ENCODE measurements at places on chromosomes 4 and X. TPM values are rescaled to one million over a fixed set of nuclear protein-coding genes. Genes with fewer than 3 reads are reported as not detected.

HTN3 gene
- total RNA-seq = not detected

GAGE1 gene
- not detected for total RNA-seq

NOX1 gene
- not detected for total RNA-seq

GRCh38 chr4:184792950-184793555 lies 32.7 kb downstream of the ACSL1 start:
- no peak for DNase-seq

- DNase-seq = no peak
Observed at GRCh38 chr4:71807469-71807868, 23.6 kb upstream of the GC start.

All from mesenteric fat pad (tissue), 1 donor.